HCEC 1CT (cell line): ENCODE measurements at places on chromosomes 16 and 17.

- no peak for DNase-seq
Observed at GRCh38 chr16:84527532-84528269, 23.2 kb upstream of the MEAK7 start.

DNA sequence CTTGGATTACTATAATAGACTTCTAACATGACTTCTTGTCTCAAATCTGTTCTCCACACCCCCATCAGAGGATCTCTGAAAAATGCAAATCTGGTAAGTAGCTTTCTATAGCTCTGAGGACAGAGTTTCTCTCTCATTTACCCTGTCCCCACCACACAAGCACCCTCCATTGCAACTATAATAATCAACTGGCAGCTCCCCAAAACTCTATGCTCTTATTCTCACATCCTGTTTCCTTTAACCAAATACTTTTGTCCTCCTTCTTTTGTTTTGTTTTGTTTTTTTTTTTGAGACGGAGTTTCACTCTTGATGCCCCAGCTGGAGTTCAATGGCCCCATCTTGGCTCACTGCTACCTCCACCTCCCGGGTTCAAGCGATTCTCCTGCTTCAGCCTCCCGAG, 73.4 kb downstream of the HELZ start:
- no peak for DNase-seq

- DNase-seq: no peak
Observed at GRCh38 chr16:85731179-85731578, 19.7 kb downstream of the C16orf74 start.

GRCh38 chr16:87414251-87414680, 22.1 kb downstream of the MAP1LC3B start:
- DNase-seq: no peak

DNA sequence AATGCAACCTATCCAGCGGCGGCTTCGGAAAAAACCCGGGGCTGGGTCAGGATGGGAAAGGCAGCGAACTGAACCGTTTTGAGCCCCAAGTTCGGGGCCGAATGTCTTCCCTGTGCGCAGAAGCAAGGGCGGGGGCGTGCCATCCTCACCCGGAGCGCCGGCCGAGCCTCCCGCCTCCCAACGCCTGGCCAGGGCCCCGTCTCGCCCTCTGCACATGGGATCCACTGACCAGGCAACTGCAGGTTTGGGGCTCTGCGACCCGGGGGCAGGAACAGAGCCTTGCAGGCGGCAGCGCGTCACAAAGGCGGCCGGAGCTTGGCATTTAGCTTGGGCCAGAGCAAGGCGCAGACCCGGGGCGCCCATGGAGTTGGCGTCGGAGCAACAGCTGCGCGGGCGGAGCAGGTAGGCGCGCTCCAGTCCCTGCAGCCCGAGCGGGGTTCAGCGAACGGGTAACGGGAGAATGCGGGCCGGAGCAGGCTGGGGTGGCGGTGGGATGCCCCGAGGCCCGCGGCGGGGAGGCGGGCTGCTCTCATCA, at the start of gene FBXO39:
Gene FBXO39, plus strand, starts transcription at position 345 of the 535 bp plus-strand sequence. CDS start 3,654 bp downstream, outside the sequence.
- no peak for DNase-seq

- no peak for DNase-seq
Observed at GRCh38 chr17:82011617-82012187, 11.0 kb downstream of the CENPX start.

DNA sequence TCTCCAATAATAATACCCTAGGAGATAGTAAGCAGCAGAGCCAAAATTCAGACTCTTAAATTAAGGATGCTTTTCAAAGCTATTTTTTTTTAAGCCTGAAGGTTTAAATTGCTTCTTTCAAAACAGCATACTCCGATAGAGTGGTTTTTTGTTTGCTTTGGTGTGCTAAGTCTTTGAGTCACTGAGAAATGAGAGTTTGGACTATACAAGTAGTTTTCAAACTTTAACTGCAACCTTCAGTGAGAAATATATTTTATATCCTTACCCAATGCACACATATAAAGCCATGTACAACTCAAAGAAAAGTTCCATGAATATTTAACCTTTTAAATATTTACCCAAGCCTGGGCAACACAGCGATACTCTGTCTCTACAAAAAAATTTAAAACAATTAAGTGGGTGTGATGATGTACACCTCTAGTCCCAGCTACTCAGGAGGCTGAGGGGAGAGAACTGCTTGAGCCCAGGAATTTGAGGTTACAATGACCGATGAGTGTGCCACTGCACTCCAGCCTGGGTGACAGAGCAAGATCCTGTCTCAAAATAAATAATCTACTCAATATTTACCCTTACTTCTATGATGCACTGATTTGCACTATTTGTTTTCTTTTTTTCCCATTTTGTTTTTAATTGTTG, 19.2 kb downstream of the DCUN1D3 start:
- DNase-seq: no peak

DNA sequence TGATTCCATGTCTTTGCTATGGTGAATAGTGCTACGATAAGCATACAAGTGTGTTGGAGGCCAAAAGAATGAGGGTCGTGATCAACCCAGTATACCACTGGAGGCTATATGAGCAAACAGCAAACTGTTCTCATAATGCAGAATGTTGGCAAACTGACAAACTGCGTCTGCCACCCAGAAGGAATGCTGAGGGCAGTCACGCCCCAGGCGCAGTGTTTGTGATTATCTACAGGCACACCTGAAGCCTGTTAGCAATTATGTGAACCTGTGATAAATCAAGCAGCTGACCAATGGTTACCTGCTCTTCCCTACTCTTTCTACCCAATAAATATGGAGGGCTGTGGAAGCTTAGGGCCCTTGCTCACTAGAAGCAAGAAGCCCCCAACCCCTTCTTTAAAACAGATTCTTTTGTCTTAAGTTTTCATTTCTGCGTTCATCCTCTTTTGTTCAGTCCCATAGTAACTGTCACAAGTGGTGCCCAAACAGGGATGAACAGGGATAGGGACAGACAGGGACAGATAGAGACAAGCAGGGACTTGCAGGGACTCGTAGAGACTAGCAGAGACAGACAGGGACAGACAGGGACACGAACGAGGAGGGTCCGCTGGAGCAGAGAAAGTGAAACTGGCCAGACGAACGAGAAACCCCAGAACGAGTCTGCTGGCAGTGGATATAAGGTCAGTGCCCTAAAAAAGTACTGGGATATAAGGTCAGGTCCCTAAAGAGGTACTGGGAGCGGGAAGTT, 25.1 kb downstream of the CD300LG start:
- DNase-seq: no peak

- DNase-seq: peak; percentile 29
Observed at GRCh38 chr17:80259457-80260068, 1.1 kb upstream of the RNF213 start.

DNA sequence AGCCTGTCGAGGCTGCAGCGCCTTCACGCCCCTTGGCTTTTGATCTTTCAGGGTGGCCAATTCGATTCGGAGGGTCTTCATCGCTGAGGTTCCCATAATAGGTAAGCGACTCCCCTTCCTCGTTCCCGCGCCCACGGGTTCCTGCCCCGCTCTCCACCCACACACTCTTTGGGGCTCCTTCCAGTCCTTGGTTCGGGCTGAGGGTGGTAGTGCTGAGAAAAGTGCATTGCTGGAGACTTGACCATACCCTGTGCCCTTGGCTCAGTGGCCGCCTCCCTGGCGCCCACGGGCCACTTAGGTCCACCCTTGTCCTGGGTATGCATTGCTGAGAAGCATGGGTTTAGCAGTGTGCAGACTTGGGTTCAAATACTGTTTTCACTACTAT, 491 bp downstream of the POLR2C start:
- DNase-seq: no peak

DNA sequence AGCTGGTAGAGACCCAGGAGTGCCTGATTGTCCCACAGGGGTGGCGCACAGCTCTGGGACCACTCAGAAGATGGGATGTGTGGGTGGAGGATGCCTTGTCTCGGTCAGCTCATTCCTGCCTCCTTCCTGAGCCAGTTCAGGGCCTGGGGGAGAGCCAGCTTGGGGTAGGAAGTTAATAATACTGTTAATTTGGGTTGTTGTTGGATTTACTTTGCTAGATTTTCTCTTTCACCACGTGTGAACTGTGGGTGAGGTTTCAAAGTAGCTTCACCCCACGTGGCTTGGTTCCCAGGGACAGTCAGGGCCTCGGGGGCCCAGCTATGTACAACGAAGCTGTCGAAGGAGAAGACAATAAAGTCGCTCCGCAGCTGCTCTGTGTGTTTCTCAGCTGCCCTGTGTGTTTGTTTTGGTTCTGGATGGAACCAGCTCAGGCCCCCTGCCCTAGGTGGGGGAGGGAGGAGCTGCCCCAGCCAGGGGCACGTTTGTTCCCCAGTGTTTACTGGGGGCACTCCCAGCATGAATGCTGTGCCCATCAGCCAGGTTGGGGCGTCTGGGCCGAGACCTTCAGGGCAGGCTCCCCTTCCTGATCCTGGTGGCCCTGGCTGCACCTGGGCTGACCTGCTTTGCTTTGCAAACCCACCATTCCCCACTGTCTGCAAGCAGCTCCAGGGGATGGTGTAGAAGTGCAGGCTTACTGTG, 2.3 kb downstream of the NUDT16L1 start:
- no peak for DNase-seq

DNA sequence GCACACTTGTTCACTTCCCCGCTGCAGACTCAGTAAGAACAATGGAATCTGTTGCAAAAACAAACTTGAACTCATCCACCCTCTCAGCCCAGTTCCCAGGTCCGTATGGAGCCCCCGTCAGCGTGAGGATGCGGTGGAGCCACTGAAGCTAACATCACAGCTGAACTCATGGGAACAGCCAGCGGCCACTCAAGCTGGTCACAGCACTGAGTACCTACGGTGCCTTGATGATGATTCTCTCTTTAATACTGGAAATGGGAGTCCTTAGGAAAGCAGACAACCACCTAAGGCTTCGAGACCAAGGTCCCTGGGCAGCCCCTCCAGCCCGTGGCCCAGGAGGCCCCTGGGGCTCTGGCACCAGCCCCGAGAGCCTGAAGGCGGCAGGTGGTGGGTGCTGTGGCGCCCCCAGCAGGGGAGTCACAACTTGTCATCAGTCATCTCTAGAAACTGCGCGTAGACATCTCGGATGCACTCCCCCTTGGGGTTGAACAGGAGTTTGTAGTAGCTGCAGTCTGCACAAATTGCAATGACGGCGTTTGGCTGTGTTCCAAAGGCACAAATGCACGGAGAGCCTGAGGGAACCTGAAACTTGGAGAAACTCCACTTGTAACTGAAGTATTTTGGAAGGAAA, 31.0 kb upstream of the RHOT1 start:
- DNase-seq: peak; percentile 21

DNA sequence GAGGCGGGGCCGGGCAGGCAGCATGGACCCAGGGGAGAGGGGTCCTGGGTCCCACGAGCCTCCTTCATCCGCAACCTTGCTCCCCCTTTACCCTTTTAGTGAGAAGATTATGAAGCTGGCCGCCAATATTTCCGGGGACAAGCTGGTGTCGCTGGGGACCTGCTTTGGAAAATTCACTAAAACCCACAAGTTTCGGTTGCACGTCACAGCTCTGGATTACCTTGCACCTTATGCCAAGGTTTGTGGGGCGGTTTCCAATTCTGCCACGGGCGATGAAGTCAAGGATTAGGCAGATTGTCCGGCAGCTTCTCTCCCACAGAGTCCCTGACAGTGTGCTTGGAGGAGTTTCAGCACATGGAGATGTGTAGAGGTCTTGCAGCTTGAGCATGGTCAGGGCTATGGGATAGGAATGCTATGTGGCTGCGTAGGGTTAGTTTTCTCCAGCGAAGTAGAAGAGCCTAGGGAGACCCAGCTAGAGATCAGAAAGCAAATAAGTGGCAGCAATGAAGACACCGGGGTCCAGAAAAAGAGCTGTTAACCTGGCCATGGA, 598 bp downstream of the NIP7 start:
- no peak for DNase-seq

GRCh38 chr16:31487720-31488467, 5.0 kb downstream of the SLC5A2 start:
- DNase-seq: no peak

GRCh38 chr16:88826070-88826840, 14.5 kb upstream of the APRT start:
- DNase-seq: no peak

DNA sequence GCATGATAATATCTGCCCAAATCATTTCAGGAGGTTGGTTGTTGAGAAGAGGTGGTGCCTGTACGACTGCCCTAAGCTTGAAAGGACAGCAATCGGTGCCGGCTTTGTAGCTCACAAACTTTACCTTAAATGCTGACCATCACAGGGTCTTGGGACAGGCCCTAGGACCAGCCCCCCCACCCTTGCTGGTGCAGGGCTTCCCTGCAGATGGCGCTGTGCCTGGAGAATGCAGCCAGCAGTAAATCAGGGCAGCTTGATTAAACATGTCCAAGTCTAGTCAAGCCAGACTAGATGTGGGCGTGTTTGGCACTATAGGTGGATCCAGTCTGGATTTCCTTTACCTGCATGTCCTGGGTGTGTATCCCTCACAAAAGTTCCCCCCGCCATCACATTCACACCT, 135.5 kb upstream of the CRHR1 start:
- no peak for DNase-seq

GRCh38 chr16:85393674-85394451, 219.3 kb upstream of the GSE1 start:
- peak; percentile 24 for DNase-seq

DNA sequence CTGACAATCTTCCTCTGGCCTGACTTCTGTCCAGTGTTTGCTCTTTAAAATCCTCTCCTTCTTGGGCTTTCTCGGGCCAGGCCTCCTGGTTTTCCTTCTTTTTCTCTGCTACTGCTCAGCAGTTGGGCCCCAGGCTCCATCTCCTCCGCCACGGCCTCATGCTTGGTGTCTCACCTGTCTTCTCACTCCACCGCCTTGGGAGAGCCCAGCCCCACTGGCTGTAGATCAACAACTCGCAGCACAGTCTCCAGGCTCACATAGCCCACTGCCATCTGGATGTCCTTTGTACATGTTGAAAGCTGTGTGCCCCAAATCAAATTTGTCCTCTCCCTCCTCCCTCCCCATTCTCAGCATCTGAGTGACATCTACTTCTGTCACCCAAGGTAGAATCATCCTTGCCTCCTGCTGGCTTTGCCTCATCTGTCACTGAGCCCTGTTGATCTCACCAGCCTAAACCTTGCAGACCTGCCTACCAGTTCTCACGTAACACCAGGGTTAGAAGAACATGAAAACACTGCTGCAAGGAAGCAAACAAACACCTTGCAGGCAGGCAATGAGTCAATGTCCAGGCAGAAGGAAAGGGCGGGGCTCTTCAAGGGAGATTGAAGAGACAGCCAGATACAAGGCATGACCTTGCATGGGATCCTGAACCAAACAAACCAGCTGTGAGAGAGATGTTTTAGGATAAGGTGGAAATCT, 103.2 kb upstream of the SMURF2 start:
- DNase-seq: no peak

- no peak for DNase-seq
Observed at GRCh38 chr17:17809531-17810083, 27.2 kb downstream of the SREBF1 start.

GRCh38 chr17:78793968-78794367, 11.9 kb upstream of the CYTH1 start:
- no peak for DNase-seq

DNA sequence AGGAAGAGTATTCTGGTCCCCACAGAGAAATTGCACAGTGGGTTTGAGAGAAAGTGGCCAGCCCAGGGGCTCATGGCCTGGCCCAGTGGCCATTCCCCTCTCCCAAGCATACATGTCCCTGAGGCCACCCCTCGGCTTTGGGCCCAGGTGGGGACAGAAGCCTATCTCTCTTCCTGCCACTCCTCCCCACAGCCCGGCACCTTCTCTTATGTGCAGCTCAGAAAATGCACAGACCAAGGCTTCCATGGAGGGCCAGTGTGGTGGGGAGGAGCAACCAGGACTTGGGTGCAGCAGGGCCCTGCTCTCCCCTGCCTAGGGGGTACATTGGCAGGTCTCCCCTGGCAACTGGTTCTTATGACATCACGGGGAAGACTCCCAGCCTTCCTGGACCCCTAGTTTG, at the start of gene C16orf90:
Gene C16orf90, minus strand, starts transcription at position 314 of the 400 bp plus-strand sequence. Its CDS starts 68 bp downstream, at position 246.
- no peak for DNase-seq
